Sigmoid colon (tissue), 7 donors: ENCODE measurements at places on chromosomes 2 and 18. TPM values are rescaled to one million over a fixed set of nuclear protein-coding genes. Genes with fewer than 3 reads are reported as not detected.

LRRTM1 gene
- total RNA-seq = 1.5 TPM

CAPN13 gene
- total RNA-seq = not detected

FAM161A gene
- total RNA-seq = 3.2 TPM

ACVR1C gene
- 1.9 TPM for total RNA-seq

DNA sequence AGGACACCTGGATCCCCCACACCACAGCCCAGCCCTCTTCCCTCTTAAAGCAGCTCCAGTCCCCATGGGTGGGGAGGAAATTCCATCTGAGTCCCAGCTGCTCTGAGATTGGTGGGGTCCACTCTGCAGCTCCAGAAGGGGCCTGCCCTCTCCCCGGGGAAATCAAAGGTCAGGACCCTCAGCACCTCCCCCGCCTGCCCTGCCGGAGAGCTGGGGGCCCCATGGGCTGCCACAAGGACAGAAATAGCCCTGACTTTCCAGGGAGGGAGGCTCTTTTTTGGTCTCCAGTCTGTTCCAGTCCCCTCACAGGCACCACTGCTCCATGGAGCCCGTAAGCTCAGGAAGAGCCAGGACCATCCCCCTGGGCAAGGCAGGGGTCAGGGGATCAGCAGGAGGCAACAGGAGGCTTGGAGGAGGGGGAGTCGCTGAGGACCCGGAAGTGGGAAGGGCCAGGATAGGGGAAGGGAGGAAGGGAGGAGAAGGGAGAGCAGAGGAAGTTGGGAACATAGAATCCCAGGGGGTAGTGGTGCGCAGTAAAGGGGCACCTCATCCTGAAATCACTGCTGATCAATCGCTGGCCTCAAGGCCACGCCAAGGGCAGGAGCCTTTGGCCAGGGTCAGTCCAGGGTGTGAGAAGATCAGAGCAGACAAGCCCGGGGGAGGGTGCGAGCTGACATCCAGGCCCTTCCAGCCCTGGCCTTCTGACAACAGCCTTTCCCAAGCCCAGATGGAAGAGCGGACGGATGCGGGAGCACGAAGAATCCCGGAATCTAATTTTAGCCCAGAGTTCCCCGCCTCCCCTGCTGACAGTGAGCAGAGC is 7.6 kb downstream of the ADRA2B start:
- peak; percentile 63 for DNase-seq

CCBE1 gene
- 45.1 TPM for total RNA-seq

GRCh38 chr2:127564429-127565260 is 29.2 kb downstream of the MYO7B start:
- peak; percentile 33 for DNase-seq

CLEC4F gene
- 0.55 TPM for total RNA-seq

NOP58 gene
- 91.1 TPM for total RNA-seq

NABP1 gene
- total RNA-seq = 8.2 TPM
